ENCODE measurements at places on chromosomes 11 and 22. TPM values are rescaled to one million over a fixed set of nuclear protein-coding genes. Genes with fewer than 3 reads are reported as not detected.

- no peak for DNase-seq
Observed at GRCh38 chr11:84091212-84091986, 805.2 kb upstream of the CCDC90B start.

DNA sequence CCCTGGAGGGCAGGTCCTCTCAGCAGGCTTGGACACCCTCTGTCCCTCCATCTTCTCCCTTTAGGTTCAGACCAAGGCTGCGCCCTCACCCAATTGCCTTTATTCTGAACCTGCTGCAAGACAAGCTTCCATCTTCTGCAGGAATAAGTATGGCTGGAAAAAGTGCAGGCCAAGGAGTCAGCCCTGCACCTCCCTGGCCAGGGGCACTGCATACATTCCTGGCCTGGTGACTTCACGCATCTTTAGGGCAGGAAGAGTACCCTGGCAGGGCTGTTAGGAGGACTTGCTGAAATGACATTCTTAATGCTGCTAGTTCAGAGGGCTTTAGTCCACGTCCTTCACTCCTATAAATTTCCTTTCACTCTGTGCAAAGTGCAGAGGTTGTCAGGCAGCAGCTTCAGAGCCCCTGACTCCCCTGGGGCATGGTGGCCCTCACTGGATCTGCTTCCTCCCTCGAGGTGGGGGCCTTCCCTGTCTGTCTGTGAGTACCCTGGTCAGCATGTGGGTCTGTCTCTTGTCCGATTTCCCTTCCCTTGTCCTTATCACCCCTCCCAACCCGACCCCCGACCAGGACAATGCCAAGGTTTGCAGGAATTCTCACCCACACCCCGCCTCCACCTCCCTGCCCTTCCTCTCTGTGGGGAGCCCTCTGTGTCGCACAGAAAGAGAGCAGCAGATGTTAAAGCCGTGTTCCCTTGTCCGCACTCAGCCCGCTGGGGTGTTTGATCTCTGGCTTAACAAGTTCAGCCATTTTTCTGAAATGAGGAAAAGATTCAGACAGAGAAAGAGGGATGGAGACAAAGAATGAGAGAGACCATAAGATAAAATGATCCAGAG, 124.5 kb upstream of the SYT13 start:
- no peak for DNase-seq

DNA sequence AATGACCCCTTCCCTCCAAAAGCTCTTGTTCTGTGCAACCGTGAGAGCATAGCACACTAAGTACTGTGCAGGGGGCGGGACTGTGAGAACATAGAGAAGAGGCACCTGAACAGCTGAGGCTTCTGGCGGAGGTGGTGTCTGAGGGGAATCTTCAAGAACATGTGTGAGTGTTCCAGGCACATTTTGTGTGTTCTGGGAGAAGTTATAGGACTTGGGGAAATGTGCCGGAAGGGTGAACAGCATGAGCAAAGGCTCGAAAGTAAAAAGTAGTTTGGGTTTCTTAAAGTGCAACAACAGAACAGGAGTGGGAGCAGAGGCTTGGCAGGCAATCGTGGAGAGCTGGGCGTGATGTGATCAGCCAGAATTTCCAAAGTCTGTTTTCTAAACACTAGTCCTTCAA, 12.4 kb upstream of the SYN3 start:
- no peak for DNase-seq

DNA sequence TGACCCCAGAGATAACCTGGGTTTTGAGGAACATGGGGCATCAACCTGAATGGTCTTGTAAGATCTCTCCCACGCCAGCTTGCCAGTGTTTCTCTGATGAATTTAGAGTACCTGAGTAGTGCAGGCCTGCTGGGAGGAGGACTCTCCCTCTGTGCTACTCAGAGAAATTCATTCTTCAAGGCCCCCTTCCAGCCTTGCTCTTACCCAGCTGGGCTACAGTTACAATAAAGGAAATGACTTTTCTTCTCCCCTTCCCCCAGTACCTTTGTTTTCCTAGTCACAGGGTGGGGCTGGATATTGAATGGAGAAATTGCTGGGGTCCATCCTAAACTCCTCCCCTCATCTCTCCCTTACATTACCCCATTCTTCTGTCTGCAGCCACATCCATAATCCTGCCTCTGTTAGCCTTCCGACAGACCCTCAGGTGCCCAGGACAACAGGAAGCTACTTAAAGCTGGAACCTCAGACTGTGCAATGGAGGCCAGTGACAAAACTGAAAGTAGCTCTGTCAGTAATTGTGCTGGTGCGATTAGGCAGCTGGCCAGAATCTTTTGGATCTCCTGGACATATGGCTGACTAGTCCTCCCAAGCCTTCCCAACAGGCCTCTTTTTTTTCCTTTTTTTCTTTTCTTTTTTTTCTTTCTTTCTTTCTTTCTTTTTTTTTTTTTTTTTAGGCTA, 17.4 kb downstream of the LIMK2 start:
- DNase-seq, result no peak

- no peak for DNase-seq
Observed at GRCh38 chr22:44971651-44972362, 38.0 kb downstream of the PHF21B start.

DNA sequence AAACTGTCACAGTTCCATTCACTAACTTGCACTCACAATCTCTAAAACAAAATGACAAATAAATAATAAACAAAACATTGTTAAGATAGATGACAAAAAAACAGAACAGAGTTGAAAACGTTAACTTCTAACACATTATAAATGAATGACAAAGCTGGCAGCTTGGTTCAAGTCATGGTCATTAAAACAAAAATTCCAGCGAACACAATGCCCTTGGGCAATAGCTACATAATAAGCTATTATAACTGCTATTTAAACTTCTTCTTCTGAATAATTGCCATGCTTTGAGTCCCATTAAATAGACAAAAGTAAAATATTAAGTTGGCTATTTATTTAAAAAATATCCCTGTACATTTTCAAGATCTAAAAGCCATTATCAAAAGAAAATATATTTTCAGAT, 54.7 kb downstream of the PICALM start:
- no peak for DNase-seq

DNA sequence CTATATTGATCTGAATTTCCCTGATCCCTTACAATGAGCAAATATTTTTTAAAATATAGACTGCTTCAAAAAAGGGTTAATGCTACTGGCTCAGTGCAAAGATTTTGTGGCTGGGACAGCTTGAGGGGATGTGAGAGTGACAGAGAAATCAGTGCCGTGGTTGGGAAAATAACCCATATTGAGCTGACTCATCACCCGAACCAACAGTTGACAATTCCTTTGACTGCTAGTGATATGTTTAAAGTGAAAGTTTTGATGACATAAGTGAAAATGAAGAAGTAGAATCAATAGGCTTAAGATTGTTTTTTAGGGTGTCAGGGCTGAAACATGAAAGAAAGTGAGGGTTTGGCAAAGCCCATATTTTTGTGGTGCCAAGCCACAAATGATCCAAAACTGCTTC, 257.1 kb upstream of the TENM4 start:
- DNase-seq, result no peak

DNA sequence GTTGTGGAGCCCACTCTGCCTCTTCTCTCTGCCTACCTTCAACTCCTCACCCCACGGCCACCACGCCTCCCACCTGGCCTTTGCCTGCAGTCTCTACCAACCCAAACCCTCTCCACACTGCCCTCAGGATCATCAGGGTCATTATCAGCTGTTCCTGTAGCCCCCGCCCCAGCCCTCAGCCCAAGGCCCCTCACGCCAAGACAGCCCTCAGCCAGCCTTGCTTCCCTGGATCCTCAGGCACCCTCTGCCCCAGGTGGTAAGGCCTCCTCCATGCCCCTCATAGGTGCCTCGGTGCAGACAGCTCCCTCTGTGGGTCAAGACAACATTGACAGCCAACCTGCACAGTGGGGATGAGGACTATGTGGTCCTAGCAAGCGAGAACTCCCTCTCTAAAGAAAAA, 1.7 kb downstream of the SBF1 start:
- no peak for DNase-seq

GRCh38 chr22:47128622-47129215, 366.3 kb downstream of the TBC1D22A start:
- DNase-seq, result no peak

DNA sequence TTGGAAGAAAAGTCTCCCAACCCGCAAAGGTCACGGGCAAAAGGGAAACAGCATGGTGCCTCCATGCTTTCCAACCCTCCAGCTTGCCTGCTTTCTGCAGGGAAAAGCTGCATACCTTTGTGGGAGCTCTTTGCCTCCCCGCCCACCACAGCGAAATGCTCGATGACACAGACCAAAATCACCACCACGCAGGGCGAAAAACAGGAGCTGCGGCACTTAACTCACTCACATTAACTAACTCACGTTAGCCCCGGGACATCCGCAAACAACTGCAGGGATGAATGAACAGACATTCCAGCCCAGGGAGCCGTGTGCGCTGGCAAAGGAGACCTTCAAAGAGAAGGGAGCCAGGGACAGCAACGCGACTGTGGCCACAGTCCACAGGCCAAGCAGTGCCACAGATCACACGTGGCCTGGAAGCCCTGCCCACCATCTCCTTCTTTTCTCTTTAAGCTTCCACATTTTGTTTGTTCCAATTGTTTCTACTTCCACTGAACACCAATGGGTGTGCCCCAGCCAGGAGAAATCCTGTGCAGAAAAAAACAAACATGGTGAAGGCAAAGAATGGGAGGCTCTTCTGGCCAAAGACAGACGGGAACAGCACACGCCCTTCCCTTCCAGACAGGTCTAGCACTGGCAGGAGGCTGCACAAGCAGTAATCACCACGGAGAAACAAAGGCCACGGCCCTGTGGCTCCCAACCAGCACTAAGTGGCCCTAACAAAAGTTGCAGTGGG, 39.3 kb downstream of the DUSP8 start:
- DNase-seq, result no peak

DNA sequence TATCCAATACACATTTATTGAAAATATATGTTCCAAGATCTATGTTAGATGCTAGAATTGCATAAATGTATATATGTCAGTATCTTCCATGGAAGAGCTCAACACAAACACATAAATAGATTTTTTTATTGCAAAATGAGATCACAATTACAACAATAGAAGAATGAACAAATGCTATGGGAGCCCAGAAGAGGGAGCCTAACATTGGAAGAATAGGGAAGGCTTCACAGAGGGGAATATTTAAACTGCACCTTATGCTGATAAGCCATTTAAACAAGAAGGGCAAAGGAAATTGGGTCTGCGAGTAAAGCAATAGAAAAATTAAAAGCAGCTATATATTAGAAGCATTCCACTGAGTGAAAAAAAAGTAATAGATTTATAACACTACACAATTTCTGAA, 96.1 kb upstream of the LRRC55 start:
- no peak for DNase-seq

- DNase-seq, result no peak
Observed at GRCh38 chr11:32895471-32895870, 2.9 kb downstream of the QSER1 start.

DNA sequence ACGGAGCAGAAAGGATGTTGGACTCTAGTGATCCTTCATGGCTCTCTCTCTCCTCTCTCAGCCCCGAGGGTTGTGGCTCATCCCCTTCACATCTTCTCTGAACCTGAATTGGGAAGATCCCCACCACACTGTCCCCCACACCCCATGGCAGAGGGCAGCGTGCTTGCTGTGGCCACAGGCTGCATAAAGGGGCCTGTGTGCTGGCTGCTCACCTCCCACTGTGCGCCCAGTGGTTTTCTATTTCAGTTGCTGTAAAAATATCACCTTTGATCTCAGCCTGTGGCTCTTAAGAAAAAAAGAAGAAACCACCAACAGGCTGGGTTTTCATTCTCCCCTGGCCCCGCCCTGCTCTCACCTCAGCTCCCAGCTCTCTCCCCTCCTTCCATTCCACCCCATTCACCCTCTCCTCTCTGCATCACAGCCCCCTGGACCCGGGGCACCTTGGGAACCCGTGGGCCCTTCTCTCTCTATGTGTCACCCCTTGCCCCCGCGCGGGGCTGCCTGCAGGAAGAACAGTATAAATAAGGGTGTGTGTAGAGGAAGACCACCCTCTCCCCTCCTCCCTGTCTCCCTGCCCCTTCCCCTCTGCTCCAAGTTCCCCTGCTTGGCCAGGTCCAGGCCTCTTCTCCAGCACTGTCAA, 25.8 kb upstream of the WNT11 start:
- DNase-seq, result no peak

GRCh38 chr22:35861451-35861850, 143.8 kb downstream of the APOL5 start:
- DNase-seq, result no peak

GRCh38 chr22:21755851-21756284, 20.3 kb upstream of the YPEL1 start:
- DNase-seq, result no peak

- DNase-seq, result no peak
Observed at GRCh38 chr11:123755813-123756212, 1.5 kb upstream of the OR6X1 start.

DNA sequence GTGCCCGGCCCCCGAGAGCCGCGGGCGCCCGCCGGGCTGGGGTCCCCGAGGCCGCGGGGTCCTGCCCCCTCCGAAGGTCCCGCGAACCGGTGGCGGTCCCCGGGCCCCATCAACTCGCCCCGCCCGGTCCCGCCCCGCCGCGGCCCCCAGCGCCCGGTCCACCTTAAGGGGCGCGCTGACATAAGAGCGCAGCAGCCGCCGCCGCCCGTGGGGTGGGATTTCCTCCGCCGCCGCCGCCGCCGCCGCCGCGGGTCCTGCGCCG, at the start of gene ZDHHC8:
Gene ZDHHC8 (plus strand): TSS at position 208 of the 262 bp plus-strand sequence. CDS start 144 bp downstream, outside the sequence.
- no peak for DNase-seq

GRCh38 chr22:44581096-44581435, 83.0 kb upstream of the RTL6 start:
- DNase-seq, result no peak

DNA sequence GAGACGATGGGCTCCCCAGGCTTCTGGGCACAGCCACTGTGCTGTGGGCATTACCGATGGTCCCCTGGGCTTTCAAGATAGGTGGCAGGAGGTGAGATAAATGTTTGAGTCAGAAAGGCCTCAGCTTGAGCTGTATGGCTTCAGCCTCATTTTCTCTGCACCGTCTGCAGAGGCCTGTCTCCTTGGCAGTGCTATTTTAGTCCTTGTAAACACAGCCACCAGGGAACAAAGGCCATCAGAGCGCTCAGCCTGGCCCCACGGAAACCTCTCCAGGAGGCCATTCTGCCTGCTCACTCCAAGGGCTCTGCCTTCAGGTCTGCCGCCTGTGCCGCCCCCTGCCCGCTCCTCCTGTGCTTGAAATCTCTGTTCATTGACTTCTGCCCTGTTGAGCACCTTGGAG, 1424.9 kb downstream of the TBC1D22A start:
- no peak for DNase-seq

- no peak for DNase-seq
Observed at GRCh38 chr11:45318516-45318915, 32.4 kb upstream of the SYT13 start.

Gene TRIM48
- total RNA-seq, result not detected

Gene RFPL3
- total RNA-seq, result not detected

Gene OVOL1
- total RNA-seq, result 3.9 TPM

Gene MS4A3
- total RNA-seq, result not detected

Gene ST14
- total RNA-seq, result 40.8 TPM

Gene USP2
- total RNA-seq, result 13.1 TPM

Measured in mesothelial cell of epicardium (in vitro differentiated cells).